ENCODE measurements at places on chromosomes 7 and 10.

DNA sequence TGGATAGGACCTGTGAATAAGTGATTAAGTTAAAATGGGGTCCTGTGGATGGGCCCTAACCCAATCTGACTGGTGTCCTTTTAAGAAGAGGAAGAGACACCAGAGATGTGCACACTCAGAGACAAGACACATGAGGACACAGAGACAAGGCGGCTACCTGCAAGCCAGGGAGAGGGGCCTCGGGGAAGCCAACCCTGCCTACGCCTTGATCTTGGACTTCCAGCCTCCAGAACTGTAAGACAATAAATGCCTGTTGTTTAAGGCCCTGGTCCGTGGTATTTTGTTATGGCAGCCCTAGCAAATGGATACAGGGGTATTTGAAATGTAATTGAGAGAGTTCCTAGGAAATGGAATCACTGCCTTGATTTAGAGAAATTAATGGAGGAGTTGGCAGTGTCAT lies 225.3 kb downstream of the SKAP2 start:
- DNase-seq = no peak

- no peak for DNase-seq
Measured at GRCh38 chr10:109593682-109594081, 329.6 kb downstream of the XPNPEP1 start.

DNA sequence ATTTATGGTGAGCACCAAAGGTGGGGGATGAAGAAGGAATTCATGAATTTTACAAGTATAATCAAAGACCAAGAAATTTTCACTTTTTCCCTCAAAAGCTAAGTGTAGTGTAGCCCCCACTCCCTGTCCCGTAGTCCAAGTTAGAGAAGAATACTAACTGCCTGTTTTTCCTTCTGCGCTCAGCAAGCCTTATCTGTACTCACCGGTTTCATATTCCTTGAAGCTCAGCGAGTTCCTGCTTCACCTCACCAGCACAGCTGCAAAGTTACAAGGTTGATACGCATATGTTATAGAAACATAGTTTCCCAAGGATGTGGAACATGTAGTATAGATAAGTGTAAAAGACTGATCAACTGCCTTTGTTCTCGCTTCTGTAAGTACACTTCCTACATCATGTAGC lies 16.0 kb upstream of the ZNF33B start:
- no peak for DNase-seq

GRCh38 chr7:31071645-31072029 lies 19.5 kb downstream of the ADCYAP1R1 start:
- no peak for DNase-seq

GRCh38 chr7:136104269-136104603 lies 127.1 kb upstream of the MTPN start:
- DNase-seq = no peak

- no peak for DNase-seq
Measured at GRCh38 chr10:90222939-90223338, 521.5 kb downstream of the KIF20B start.

- DNase-seq = no peak
Measured at GRCh38 chr10:4239186-4239585, 454.2 kb upstream of the KLF6 start.

GRCh38 chr10:111126077-111126476 lies 49.2 kb downstream of the ADRA2A start:
- DNase-seq = no peak

DNA sequence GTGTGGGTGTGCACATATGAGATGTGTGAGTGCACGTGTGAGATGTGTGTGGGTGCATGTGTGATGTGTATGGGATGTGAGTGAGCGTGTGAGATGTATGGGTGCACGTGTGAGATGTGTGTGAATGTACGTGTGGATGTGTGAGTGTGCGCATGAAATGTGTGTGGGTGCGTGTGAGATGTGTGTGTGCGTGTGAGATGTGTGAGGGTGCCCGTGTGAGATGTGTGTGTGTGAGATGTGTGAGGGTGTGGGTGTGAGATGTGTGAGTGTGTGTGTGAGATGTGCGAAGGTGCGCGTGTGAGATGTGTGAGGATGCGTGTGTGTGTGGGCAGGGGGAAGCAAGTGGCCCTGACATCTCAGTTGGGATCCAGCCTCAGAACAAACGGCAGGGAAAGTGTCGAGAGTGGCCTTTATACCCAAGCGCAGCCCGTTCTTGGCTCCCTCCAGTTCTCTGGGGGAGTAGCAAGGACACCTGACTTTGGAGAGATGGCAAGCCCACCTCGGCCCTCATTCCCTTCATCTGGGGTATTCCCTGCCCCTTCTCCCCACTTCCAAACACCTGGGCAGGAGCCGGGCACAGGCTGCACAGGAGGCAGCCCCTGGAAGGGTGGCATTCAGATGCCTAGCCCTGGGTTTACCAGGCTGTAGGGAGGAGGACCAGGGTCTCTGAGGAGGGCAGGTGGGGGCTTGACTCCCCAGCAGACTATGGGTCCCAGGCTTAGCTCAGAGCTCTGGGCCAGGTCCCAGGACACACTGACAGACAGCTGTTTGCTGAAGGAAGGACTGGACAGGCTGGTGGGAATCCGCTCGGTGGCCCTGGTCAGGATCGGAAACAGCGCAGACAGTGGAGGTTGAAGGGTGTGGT lies 31.6 kb downstream of the PPIF start:
- DNase-seq = peak; percentile 63

- DNase-seq = no peak
Measured at GRCh38 chr7:9028012-9028411, 594.6 kb downstream of the NXPH1 start.

DNA sequence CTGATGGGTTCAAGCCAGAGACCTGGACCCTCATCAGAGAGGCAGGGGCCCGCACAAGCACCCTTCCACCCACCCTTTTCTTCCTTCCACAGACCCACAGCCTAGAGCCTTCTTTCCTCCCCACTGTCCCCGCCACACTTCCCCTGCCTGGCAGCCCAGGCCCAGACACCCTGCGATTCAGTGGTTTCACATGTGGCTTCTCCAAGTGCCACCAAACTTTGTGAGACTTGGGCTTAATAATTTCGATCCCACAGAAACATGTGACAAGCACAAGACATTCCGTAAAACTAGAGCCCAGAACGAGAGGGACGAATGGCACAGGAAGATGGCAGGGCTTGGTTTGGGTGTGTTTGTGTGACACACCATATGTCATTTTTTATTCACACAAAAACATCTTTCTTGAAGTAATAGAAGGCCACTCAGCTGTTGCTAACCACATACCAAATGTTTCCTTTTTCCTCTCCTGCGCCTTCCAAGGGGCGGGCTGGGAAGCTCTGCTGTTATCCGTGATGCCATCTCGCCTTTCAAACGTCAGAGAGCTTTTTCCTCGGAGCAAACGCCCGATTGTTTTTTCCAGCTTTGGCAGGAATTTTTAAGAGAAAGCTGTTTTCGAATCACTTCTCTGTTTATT lies 162.9 kb downstream of the GRK5 start:
- DNase-seq = no peak

GRCh38 chr7:137480401-137480800 lies 136.9 kb upstream of the PTN start:
- no peak for DNase-seq

All from coronary artery (tissue), 2 donors.